Gastrocnemius medialis (tissue), 4 donors: ENCODE measurements at places on chromosomes 1 and 21.

DNA sequence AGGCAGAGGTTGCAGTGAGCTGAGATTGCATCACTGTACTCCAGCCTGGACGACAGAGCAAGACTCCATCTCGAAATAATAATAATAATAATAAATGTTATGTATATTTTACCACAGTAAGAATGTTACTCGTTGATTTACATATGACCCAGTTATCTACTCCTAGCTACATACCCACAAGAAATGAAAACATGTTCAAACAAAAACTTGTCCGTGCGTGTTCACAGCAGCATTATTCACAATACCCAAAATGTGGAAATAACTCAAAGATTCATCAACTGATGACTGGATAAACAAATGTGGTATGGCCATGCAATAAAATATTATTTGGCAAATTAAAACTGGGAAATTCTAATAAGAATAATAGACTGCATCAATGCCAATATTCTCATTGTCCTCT, 31.7 kb upstream of the ENSA start:
- no peak for DNase-seq

DNA sequence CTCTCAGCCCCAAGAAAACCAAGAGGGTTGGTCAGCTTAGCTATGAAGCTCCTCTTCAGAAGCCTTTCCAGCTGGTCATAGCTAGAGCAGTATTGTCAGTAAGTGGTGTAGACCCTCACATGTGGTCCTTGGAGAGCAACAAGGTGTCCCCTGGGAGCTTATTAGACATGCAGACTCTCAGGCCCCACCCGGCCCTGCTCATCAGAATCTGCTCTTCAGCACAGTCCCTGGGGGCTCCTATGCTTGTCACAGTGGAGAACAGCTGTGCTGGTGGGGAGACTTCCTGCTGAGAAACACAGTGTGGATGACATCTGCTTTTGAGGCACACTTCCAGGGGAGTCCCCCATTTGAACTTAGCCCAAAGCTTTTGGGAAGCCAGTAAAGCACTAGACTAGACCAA, 21.9 kb upstream of the NEK2 start:
- no peak for DNase-seq

GRCh38 chr1:147089457-147089856, 82.8 kb downstream of the PRKAB2 start:
- DNase-seq: no peak

GRCh38 chr1:157562515-157562914, 10.2 kb upstream of the FCRL5 start:
- DNase-seq: no peak

- no peak for DNase-seq
These were observed 54.6 kb upstream of the ECE1 start for GRCh38 chr1:21344750-21345443.
